ENCODE measurements at places on chromosomes 6 and 20.

GRCh38 chr6:141744971-141745370 lies 387.8 kb upstream of the GJE1 start:
- no peak for DNase-seq

DNA sequence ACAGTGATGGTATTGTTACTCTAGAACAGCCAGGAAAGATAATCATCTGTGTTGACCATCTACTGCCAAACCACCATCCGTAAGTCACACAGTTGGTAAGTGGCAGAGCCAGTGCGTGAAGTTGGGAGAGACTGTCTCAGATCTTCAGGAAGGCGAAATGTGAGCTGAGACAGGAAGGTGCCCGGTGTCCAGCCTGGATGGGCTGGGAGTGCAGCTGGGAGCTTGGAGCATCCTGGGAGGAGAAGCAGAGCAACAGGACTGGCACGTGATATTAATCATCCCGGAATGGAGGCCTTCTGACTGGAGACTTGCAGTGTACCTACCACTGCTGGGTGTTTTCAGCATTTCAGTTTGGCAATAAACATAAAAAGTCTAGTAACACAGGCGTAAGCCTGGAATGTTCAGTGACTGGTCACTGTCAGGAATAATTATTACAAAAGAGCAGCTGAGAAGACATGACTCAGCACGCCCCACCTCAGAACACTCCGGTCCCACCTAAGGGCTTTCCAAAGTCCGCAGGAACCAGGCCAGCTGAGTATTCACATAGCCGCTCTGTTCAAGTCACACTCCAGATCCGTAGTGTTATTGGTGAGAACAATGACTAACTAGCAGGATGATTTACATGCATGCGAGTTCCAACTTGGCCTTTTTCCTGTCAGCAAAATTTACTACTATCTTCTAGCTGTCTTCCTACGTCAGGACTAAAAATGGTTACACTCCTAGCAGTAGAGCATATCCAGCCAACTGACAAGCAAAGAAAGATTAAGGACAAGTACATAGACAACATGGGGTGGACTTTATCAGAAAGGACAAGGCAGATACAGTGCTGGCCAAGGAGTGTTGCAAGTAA lies 45.1 kb upstream of the PNRC1 start:
- DNase-seq = peak; percentile 99

DNA sequence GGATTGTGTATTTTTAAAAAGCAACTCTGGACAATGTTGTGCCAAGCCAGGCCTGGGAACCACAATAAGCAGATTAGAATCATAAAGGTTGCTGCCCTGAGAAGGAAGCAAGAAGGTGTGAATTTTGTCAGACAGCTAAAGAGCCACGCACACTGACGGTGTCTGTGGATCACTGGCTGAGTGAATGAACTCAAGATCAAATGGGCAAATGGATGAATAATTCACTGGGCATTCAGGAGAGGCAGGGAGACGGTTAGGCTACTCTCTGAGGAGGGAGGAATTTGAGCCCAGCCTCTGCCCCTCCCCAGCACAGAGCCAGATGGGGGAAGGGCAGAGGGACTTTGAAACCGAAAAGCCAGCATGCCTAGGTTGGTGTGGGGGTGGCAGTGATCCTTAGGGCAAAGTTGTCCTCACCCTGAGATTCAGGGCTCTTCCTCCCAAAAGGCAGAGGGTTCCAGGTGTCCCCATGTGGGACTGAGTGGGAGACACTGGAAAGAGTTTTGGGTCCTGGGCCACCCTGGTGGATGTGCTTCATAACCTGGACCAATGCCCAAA lies 19.5 kb upstream of the SLC22A7 start:
- DNase-seq = peak; percentile 68

DNA sequence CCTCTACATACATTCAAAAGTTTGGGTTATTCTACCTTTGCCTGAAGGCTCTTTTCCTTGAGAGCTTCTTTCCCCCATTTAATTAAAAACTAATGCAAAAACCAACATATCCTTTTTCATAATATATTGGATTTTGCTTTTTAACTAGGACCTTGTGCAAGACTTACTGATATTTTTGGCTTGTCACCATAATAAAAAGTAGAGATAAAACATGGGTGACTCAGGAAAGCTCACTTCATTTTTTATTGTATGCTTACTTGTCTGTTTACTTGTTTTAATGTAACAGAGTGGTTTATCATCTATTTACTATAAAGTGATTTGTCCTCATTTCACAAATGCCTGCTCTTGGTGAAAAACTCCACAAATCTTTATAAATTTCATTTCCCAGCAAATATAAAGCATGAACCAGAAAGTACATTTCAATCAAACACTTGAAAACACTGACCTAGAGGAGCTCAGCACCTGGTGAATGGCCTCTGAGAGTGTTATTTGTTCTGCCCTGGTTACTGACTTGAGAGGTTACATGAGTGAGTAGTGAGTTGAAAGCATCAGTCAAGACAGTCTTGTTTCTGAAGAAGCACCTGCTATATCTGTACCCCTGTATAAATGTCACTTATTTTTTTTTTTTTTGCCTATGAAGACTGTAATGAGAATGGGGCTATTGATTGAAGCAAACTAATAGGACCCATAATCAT lies 20.8 kb downstream of the ADGRG6 start:
- no peak for DNase-seq

DNA sequence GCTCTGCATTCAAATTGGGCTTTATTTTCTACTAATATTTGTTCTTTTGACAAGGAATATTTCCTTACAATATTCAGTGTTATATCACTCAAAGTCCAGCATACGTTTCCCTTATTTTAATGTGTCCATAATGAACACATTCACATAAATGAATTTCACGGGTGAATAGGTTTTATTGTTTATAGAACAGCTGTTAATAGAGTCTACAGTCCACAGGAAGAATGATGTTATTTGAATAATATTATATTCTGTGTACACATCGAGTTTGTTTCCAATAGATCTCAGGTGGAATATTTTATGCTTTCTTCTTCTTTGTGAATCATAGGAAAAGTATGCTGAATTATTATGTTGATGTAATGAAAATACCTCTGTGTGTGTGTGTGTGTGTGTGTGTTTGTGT lies 582.4 kb downstream of the CDH26 start:
- no peak for DNase-seq

DNA sequence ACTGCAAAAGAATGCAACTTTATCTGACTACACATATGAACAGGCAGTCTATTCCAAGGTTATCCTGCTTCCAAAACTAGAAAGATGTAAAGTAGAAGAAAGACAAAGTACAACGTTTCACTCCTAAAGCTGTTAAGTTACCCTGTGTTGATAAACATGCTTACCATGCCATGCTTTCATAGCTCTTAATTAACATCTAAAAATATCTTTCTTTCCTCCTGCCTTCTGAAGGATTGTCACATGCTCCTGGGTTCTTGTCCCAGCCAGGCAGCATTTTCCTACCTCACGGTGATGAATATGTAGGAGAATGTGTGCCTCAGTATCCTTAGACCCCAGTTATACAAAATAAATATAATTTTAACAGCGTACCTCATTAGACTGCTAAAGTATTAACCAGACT lies 344.6 kb downstream of the SYNE1 start:
- no peak for DNase-seq

GRCh38 chr6:1601158-1602048 lies 8.3 kb upstream of the FOXC1 start:
- DNase-seq = no peak

DNA sequence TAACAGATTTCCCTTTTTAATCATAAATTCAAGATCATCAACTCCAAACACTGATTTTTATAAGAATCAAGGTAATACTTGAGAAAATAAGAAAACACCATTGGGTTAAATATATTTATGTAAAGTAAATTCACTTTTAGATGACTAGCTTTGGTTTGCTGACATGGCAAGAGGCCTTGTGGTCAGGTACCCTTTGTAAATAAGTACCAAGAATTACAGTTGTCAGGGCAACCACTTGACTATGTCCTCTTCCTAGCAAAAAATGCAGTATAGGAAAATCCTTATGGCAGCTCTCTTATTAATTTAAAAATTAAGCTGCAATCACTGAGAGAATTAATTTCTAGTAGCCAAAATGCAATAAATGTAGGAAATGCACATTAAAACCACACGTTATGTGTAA lies 153.8 kb downstream of the INSM1 start:
- no peak for DNase-seq

DNA sequence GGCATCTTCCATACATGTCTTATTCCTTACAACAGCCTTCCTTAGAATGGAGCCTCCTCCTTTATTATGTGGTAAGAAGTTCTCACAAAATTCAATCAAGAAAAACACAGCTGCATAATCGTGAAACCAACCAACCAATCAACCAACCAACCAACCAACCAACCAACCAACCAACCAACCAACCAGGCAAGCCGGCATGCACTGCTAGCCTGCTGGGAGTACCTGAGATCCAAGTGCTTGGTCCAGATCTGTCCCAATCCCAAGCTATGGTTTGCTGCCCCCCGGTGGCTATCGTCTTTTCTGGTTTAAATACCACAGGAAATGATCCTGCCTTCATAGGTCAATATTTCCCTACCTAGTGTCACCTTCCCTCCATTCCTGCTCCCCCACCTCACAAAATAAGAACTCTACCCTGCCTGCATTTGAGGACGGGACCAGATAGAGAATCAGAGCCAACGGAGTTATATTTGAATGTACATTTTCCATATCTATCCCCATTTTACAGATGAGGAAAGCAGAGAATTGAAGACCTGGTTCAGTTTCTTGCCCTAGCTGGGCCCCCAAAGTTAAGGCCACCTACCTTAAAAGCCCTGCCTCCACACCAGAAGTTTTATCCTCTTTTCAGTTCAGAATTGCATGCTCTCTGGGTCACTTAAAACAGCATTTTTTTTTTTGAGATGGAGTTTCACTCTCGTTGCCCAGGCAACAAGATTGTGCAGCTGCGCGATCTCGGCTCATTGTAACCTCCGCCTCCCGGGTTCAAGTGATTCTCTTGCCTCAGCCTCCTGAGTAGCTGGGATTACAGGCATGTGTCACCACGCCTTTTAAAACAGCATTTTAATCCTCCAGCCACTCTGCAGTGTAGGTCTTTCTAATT lies 27.1 kb downstream of the RAB44 start:
- peak; percentile 75 for DNase-seq

- DNase-seq = no peak
These were observed 19.1 kb downstream of the ZSCAN23 start for GRCh38 chr6:28424163-28424562.

- no peak for DNase-seq
These were observed 213.2 kb upstream of the MYLIP start for GRCh38 chr6:15915508-15916178.

GRCh38 chr6:4675121-4675520 lies 101.1 kb upstream of the CDYL start:
- no peak for DNase-seq

- no peak for DNase-seq
These were observed 702.7 kb upstream of the AGPAT4 start for GRCh38 chr6:161976553-161976952.

DNA sequence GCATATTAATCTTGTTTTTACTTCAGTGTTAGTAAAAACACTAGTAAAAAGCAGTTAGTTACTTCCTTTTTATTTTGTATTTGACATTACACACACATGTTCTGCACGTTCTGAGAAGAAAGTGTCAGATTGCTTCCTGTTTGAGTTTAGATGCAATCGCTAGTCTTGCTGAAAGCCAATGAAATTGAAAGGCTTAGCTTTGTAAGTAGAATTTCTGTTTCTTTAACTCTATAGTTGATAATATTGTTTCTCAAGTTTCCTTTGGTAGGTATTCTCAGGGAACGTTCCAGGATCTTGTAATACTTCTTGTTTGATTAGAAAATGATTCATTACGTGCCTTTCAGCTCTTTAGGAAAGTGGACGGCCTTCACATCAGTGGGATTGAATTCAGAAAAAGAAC lies 55.0 kb downstream of the CDKAL1 start:
- no peak for DNase-seq

- DNase-seq = peak; percentile 84
These were observed 18.6 kb downstream of the TAB2 start for GRCh38 chr6:149335924-149336608.

DNA sequence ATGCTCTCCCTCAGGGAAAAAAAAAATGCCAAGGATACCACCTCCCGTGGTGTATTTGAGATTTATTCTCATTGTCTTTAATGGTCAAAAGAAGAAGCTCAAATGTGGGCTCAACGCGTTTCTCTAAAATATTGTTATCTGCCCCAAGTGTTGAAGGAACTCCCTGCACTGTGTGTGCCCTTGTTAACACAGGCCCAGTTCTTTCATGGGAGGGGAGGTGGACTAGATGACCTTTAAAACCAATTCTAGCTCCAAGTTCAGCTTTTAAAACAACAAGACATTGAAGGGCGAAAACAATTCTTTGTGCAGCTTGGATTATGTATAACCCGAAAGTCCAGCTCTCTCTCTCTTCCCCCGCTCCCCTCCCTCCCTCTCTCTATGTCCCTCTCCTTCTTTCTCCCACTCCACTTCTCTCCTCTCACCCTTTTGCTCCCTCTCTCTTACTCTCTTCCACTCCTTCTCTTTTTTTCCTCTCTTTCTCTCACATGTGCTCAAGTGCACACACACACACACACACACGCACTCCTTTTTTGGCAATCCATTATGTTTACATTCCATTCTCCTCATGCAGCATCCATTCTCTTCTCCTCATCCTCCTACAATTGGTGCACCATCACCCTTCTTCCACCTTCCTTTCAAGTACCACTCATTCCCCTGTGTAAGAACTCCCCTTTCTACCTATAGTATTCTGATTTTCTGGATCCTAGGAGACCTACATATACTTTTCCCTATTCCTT lies 8.5 kb downstream of the HLA-DMB start:
- DNase-seq = peak; percentile 21

DNA sequence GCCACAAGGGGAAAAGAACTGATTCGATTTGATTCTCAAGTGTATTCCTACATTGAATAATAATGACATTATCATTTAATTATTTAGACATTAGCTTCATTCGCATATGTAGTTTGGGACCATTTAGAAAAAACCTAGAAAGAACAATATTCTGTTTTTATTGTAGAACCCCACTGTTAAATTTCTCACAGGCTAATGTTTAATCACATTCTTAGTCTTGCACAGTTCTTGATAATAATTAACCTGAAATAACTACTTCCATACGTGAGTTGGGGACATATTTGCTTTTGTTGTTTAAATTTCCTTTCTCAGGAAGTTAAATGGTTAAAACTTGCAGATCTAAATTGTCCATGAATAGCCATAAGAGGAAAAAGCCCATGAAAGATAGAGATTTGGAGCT lies 275.2 kb downstream of the TFAP2B start:
- no peak for DNase-seq

- peak; percentile 72 for DNase-seq
These were observed 75.2 kb upstream of the GLP1R start for GRCh38 chr6:38973178-38974057.

- peak; percentile 20 for DNase-seq
These were observed 201.2 kb downstream of the FOXA2 start for GRCh38 chr20:22383156-22383555.

GRCh38 chr6:44067173-44068139 lies 59.8 kb downstream of the MRPL14 start:
- DNase-seq = no peak

Measured in GM23248 (cell line).